ENCODE measurements at places on chromosomes 7 and 10.

- DNase-seq, result peak; percentile 6
Observed at GRCh38 chr10:66214721-66215404, 711.0 kb upstream of the LRRTM3 start.

DNA sequence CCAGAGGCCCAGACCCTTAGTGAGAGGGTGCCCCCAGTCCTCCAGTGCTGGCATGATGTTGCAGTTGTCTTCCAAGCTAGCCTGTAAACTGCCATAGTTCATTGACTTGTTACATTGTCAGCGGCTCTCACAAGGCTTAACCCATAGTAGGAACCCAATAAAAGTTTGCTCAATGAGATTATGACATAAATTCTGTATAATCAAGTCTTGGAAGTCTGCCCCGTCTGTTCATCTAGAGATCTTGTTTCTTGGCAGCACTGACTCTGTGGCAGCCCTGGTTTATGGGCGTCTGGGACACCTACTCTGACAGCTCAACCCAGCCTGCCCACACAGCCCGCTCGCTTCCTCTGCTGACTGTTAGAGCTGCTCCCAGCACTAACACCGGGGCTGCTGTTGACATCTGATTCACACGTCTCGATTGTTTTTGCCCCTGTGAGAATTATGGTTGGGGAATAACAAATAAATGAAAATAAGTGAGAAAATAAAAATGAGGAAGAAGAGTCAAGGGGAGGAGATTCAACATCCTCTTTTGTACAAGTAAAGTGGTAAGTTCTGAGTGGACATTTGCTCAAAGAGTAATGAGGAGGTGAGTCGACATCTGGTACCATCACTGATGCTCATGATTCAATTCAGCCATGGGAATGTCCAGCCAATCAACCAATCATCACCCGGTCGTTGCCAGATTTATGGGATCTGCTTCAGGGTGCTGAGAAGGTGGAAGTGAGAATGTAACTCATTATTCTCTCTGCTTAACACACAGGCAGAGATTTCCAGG lies 160.8 kb downstream of the SPAG6 start:
- no peak for DNase-seq

- DNase-seq, result no peak
Observed at GRCh38 chr10:3106928-3107425, 39.6 kb downstream of the PFKP start.

- no peak for DNase-seq
Observed at GRCh38 chr10:29524720-29525119, 110.1 kb downstream of the SVIL start.

DNA sequence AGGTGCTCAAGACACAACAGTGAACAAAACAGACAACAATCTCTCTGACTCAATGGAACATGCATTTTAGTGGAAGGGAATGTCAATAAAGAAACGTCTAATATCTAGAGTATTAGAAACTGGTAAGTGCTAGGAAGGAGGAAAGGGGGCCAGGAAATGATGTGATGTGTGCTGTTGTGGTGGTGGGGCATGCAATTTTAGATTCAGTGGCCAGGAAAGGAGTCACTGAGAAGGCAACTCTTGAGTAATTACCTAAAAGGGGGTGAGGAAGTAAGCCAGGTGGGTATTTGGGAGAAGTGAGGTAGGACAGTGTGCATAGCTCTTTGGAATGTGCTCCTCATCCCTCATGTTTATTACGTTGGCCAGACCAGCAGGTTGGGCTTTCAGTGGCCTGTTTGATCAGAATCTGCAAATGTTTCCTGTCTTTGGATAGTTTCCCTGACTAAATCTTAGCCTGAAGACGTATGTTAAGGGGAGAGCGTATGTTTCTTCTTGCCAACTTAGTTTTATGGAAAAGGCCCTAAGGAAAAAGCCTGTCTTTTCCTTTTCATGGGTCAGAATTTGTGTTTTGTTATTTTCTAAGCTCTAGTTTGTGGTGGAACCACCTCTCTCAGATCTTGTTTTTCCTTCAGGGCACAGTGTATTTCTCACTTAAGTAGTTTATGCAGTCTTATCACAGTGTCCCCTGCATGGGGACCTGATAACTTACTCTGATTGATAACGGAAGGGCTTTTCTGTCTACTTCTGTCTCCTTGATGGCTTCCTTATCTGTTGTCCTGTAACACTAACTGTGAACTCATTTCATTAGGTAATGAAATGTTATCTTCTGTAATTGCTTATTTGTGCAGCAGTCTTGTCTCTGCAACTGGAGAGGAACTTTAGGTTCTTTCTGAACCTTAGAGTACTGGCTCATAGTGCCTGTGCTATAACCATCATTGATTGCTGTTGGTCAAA lies 203.7 kb downstream of the AUTS2 start:
- DNase-seq, result no peak

DNA sequence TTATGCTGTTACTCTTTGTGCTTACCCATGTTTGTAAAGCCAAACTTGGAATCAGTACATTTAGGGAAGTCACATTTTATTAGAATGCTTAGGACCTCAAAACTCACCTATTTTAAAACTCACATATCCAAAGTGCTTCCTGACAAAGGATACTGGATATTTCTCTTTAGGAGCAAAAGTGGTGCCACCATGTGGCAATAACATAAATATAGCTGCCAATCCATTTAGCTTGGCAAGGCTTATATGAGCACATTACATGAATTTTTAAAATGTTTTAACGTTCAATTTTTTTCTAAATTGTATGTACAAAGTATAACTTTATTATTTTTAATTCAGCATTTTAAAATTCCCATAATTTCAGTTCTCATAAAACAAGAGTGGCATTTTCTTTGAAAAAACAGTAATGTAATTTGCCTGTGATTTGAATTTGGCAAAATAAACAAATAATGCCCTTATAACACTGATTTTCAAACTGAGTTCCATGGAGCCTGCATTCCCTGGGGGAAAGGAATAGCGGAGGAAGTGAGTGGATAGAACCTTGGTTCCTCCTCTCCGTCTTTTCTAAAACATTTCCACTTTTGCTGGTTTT lies 75.4 kb downstream of the HDAC9 start:
- DNase-seq, result no peak

GRCh38 chr10:33886299-33886698 lies 551.8 kb upstream of the NRP1 start:
- peak; percentile 10 for DNase-seq

DNA sequence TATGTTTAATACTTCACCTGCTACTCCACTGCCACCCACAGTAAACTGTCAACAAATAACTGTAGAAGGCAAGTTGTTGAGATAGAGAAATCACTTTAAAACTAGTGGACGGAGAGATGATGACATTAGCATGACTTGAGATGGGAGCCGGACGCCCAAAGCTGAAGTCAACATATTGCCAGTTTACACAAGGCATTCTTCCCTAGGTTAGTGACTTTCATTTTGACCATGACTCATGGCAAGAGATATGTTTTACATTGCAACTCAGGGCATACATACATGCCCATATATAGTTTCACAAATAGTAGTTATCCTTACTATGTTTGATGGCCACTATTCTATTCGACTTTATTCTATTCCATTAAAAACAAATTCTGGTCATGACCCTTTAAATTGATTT lies 296.6 kb downstream of the PLXNA4 start:
- no peak for DNase-seq

All from NCI-H524 (cell line).